ENCODE measurements at places on chromosomes 16 and 17.
A peak's percentile ranks its signal among the peaks of the same experiment; 100 is the strongest.

- DNase-seq, result no peak
These were observed 9.2 kb downstream of the TAF1C start for GRCh38 chr16:84177741-84178073.

DNA sequence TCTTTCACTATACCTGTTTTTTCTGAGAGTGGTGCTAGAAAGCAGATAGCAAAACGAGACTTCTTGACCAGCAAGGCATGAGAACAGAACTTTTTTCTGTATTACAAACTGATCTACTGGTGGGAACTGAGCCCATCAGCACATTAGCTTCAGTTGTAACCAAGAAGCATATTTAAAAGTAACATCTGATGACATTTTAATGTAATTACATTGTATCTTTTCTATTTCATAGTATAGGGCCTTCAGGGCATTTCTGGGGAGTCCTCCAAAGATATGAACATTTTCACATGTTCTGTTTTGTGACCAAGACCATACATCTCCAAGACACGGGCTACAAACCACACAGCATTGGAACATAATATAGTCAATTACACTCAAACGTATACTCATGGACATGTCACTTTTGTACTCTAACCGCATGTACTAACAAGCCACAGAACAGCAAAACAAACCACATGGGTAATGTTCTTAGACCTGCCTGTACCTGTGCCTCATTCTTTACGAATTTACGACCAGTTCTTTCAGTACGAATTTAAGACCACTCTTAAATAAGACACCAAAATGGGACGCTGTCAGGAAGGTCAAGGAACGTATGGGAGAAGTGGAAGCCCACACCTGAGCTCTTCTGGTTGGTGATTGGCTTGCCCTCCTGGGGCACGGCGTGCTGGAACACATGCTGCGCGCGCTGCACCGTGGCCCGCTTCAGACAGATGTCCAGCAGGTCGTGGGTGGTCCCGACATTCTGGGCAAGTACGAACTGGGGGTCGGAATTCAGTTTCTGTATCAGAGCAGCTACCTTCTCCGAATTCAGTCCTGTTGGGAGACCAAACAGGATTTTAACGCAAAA lies 825 bp downstream of the BLMH start:
- DNase-seq, result peak; percentile 36

DNA sequence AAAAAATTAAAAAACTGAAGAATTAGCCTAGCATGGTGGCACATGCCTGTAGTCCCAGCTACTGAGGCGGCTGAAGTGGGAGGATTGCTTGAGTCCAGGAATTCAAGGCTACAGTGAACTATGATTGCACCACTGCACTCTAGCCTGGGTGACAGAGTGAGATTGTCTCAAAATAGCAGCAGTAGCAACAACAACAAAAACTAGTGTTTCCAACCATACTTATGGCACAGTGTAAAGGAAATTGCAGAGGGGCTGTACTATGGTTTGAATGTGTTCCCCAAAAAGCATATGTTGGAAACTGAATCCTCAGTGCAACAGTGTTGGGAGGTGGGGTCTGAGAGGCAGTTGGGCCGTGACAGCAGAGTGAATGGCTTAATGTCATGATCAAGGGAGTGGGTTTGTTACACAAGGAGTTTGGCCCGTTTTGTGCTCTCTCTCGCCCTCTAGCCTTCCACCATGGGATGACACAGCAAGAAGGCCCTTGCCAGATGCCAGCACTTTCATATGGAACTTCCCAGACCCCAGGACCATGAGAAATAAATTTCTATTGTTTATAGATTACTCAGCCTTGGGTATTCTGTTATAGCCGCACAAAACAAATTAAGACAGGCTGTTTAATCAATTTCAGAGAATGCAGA lies 70.0 kb downstream of the PGS1 start:
- DNase-seq, result no peak

DNA sequence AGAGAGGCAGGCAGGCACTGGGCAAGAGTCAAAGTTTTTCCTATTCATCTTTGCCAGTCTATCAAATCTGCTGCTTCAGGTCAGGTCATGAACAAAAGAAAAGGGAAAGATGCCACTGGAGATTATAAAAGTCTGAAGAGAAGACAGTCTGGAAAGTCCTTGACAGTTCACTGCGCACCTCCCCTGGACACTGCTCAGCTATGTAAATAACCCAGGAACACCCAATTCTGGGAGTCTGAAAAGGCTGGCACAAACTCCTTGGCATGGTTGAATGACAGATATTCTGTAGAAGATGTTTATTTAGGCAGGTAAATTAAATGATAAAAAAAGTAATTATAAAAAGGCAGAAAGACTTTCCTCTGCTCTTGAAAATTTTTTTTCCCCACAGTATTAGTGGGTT lies 5.2 kb upstream of the CORO6 start:
- DNase-seq, result no peak

DNA sequence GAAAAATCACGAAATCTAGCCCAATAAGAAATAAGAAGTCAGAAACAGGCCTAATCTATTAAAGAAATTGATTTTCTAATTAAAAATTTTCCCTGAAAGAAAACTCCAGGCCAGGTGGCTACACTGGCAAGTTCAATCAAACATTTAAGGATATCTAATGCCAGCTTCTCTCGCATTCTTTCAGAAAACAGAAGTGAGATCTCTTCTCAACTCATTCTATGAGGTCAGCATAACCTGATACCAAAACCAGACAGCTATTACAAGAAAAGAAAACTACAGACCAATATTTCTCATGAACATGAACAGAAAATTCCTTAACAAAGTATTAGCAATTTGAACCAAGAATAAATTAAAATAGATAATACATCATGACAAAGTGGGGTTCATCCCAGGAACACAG lies 52.4 kb downstream of the AXIN2 start:
- no peak for DNase-seq

GRCh38 chr17:50184064-50184463 lies 17.4 kb downstream of the COL1A1 start:
- no peak for DNase-seq

DNA sequence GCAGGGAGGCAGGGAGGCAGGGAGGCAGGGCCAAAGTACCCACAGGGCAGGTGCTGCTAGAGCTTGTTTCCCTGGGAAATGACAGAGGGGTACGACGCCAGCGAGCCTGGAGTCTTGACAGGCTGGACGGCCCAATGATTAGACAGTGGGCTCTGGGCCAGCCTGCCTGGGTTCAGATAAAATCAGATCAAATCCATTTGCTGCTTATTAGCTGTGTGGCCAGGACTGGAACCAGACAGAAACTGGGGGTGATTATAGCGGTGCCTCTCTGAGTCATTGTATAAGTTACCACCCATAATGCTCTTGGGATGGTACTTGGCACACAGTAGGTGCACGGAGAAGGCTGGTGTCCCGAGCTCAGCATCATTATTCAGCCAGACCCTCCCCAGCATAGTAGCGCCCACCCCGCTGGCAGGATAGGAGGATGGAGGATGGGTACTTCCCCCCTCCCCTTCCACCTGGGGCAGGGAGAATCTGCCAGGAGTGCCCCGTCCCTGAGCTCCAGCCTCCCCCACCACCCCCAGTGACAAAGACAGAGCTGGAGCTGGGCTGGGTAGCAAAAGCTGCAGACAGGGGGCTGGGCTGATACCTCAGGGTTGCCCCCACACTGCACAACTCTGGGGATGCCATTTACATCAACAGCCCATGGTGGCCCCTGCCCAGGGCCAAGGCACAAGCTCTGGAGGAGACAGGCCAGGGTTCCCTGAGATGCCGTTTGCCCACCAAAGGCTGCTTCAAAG lies 77.6 kb upstream of the TNRC6C start:
- DNase-seq, result no peak

Measured in stimulated activated naive CD4-positive, alpha-beta T cell (primary cell).